ENCODE measurements at places on chromosomes 6 and 20.

- no peak for DNase-seq
These were observed 27.9 kb downstream of the RIN2 start for GRCh38 chr20:19785983-19786285.

GRCh38 chr20:49283176-49283702 is 5.4 kb upstream of the ZNFX1 start:
- peak; percentile 17 for DNase-seq

GRCh38 chr20:60299951-60300350 is 341.7 kb downstream of the CDH26 start:
- no peak for DNase-seq

DNA sequence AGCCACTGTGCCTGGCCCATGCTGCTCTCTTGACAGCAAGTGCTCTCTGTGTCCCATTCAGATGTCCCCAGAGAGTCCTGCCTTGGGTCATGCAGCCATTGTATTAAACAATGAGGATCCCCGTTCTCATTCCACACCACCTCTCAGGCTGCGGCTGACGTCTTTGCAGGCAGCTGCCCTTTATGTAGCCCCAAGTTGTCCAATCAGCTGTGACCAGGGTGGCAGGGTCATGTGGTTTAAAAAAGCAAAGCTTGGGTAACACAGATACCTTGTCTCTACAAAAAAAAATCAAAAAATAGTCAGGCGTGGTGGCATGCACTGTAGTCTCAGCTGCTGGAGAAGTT is 13.2 kb downstream of the GCNT2 start:
- peak; percentile 87 for DNase-seq

GRCh38 chr6:149305372-149305771 is 12.1 kb upstream of the TAB2 start:
- no peak for DNase-seq

GRCh38 chr6:76992553-76992952 is 470.7 kb downstream of the HTR1B start:
- no peak for DNase-seq

GRCh38 chr20:62203378-62204030 is 16.6 kb downstream of the HRH3 start:
- no peak for DNase-seq

- DNase-seq = no peak
These were observed 107.8 kb downstream of the TOX2 start for GRCh38 chr20:44022464-44022863.

GRCh38 chr20:64108731-64109681 is 1.6 kb upstream of the NPBWR2 start:
- DNase-seq = no peak

DNA sequence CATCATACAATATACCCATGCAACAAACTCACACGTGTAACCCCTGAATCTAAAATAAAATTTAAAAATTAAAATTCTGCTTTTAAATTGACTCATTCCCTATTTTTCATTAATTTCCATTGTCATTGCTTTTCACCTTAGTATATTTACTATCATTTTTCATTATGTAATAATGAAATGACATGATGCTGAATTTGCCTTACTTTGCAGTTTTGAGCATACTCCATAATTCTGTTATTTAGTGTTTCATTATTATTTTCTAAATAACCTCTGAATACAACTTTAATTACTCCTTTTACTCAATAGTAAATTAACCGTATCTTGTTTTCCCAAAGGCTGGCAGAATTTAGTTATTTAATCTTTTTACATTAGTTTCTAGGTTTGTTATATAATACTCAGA is 719.6 kb downstream of the DOK5 start:
- no peak for DNase-seq

DNA sequence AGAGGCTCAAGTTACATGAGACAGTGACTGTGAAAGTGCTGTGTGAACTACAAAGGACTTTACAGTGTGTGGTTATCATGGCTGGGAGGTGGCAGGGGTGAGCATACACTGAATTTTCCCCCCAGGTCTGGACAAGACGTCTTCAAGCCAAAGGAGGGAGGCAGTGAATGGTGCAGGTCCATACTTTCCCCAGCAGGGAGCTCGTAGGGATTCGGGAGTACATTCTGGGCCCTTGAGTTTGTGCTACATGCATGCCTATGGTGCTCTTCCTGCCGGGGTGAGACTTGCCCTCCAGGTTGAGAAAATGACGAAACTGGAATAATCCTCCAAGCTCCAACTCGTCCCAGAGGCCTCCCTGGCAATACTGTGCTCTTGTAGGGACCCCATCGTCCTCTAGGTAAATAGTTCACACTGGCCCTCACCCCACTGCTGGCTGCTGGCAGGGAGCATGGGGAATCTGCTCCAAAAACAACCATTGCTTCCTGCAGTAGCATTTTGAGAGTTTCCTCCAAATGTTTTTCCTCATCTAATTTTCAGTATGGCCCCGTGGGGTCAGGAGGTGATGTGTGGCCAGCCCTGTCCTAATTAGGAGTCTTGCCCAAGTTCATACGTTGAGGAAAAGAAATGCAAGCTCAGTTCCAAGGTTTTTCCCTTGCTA is 57.6 kb downstream of the ZNF831 start:
- no peak for DNase-seq

GRCh38 chr6:1993042-1993441 is 252.4 kb downstream of the GMDS start:
- no peak for DNase-seq

DNA sequence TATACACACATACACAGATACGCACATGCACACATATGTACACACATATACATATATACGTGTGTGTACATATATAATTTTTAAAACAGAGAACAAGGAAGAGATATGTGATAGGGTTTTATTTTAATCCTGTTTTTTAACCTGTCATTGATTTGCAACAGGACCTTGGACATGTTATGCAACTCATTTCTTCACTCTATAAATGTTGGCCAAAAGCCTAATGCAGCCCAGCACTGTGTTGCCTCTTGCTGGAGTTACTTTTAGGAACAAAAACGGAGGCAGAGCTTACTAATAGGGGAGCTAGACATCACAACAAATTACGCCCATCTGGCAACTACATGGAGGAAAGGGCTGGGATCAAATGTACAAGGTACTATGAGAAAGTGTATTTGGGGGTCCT is 179.9 kb upstream of the TAB2 start:
- no peak for DNase-seq

GRCh38 chr6:51019806-51020205 is 201.1 kb downstream of the TFAP2B start:
- no peak for DNase-seq

DNA sequence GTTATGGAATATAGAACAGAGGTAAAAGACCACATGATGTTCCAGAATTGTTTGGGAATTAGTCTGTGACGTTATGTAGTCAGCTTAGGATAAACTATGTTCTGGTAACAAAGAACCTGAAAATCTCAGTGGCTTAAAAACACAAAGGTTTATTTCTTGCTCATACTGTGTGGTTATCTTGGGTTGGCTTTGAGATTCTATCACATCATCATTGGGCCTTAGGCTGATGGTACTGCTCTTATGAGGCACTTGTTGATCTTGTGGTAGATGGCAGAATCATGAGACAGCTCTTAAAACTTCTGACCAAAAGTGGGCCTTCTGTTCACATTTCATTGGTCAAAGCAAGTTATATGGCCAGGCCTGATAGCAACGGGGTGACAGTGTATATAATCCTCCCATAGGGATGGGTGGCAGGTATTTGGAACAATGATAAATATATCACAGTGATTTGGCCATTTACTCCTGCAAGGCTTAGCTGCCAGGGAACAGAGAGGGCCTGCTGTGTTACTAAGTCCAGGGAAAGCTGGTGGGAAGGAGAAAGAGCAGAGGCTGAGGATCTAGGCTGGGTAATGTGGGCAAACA is 13.5 kb downstream of the DHX35 start:
- DNase-seq = no peak

GRCh38 chr6:158060455-158061360 is 79.0 kb downstream of the SYNJ2 start:
- no peak for DNase-seq

DNA sequence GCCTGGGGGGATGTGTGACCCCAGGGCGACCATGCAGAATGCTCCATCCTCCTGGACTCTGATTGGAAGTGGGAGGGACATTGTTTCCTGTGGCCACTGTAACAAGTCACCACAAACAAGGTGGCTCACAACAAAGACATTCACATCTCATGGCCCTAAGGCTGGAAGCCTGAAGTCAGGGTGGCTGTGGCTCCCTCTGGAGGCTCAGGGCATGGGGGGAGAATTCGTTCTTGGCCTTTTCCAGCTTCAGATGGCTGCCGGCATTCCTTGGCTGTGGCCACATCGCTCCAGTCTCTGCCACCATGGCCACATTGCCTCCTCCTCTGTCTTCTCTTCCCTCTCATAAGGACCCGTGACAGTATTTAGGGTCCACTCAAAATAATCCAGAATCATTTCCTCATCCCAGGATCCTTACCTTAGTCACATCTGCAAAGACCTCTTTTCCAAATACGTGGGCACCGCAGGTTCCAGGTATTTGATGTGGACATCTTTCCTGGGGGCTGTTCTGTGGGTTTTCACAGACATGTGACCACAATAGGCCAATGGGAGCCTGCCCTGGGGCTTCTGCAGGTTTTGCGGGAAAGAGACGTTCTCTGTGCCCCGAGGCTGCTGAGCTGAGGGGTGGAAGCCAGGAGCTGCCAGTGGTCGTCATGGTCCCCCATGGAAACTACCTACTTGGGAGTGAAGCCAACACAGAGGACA is 249.3 kb downstream of the PREX1 start:
- DNase-seq = no peak

DNA sequence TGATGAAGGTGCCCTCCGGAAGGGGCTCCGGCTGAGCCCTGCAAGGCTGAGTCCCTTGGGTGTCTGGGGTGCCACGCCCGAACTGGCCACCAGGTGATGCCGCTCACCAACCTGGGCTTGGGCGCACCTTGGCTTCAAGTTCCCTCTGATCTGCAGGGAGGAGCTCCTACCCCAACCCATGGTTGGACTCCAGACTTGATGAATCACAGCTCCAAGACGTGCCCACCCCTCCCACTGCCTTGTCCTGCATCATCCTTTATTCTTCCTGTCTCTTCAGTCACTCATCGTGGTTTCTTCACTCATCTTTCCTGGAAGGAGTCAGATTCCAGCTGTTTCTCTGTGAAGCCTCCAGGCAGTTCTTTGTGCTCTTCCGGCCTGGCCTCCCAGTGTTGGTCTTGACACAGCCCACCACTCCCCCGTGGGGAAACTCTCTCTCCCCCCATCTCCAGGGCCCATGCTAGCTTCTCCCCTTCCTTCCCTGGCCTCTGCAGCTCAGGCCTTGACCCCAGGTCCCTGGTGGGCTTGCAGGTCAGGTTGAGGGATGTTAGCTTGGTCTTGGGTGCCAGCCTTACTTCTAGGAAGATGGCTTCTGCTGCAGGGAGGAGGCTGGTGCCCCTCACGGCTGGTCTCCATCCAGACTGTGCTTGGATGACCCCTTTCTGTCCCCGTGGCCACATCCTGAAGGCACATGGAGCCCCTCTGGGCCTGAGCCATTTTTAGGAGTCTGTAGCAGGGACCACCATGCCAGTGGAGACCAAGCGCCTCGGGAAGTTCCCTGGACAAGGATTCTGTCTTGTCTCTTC is 2.6 kb upstream of the ZBP1 start:
- peak; percentile 83 for DNase-seq

DNA sequence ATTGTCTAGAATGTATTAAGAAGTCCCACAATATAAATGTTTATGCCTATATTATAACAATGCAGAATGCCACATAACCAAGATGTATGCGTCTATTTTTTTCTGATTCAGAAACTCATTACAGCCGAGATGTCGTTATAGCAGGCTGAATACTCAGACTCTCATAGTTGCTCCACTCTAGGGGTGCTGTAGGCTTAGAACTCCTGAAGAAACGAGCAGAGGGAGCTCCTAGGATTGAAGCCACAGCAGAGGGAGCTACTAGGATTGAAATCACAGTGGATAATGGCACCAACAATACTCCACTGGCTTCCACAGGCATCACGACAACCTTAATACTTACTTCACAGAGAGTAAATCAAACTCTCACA is 208.9 kb downstream of the KIF16B start:
- no peak for DNase-seq

- no peak for DNase-seq
These were observed 178.2 kb downstream of the PTPRT start for GRCh38 chr20:43011491-43011890.

DNA sequence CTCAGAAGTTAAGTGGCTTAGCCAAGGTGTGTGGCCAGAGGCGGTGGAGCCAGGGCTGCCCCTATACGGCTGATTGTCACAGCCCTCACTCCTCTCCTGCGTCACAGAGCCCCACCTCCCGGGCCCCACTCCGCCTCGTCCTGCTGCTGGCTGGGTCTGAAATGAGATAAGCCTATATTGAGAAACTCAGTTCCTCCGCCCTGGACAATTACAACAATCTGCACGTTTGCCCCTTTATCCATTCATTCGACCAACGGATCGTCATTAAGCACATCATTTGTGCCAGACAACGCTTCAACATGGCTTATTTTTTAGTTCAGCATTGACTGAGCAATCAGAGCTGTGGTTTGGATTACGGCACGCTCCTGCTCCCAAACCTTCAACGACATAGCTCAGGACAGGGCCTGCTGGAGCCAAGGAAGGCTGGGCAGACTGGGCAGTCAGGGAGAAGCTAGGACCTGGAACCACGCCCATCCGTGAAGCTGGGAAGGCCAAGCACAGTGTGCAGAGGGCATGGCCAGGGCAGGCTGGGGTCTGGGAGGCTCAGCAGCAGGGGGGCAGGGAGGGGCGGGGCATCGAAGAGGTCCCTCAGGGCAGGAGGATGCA is 16.6 kb upstream of the EZR start:
- no peak for DNase-seq

DNA sequence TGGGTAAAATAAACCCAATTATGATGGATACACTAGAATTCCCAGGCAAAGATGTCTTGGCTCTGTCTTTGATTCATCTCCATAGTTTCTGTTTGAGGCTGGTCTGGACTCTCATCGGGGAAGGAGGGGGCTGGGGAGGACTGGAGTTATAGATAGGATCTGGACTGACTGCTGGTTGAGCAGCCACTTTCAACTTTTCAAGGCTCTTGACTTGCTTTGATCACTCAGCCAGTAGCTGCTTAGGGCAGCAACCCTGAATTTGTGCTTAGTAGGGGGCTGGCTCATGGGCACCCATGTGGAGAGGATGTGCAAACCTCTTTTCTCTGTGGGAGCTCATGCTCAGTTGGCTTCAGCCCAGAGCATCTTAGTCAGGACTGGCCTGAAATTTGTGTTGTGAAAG is 114.0 kb upstream of the NEDD9 start:
- peak; percentile 72 for DNase-seq

DNA sequence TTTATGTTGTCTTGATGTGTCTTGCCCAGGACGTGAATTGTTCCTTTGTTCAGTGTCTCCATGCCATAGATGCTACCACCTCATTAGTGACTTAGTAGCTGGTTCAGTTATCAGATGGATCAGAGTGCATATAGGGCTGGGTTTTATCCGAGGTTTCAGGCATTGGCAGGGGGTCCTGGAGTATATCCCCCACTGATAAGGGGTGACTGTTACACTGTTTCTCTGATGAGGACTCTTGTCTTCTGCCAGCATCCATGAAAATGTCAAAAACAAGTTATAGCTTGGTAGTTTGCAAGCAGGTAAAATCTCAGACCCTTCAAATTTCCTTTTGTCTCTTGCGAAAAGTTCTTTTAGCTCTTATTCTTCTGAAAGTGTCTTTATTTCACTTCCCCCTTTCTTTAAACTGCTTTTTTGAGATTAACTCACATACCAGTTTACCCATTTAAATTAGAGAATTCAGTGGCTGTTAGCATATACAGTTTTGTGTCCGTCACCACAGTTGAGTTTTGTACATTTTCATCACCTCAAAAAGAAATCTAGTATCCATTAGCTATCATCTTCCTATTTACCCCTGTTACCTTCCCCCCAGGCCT is 109.2 kb downstream of the CDYL start:
- DNase-seq = peak; percentile 43

GRCh38 chr6:47428288-47428687 is 49.3 kb upstream of the CD2AP start:
- no peak for DNase-seq

All from OCI-LY7 (cell line).